T-helper 1 cell (primary cell): ENCODE measurements at places on chromosomes 12 and 14.
A peak's percentile ranks its signal among the peaks of the same experiment; 100 is the strongest.

- DNase-seq: no peak
These were observed 43.1 kb downstream of the SOX5 start for GRCh38 chr12:23906329-23906728.

DNA sequence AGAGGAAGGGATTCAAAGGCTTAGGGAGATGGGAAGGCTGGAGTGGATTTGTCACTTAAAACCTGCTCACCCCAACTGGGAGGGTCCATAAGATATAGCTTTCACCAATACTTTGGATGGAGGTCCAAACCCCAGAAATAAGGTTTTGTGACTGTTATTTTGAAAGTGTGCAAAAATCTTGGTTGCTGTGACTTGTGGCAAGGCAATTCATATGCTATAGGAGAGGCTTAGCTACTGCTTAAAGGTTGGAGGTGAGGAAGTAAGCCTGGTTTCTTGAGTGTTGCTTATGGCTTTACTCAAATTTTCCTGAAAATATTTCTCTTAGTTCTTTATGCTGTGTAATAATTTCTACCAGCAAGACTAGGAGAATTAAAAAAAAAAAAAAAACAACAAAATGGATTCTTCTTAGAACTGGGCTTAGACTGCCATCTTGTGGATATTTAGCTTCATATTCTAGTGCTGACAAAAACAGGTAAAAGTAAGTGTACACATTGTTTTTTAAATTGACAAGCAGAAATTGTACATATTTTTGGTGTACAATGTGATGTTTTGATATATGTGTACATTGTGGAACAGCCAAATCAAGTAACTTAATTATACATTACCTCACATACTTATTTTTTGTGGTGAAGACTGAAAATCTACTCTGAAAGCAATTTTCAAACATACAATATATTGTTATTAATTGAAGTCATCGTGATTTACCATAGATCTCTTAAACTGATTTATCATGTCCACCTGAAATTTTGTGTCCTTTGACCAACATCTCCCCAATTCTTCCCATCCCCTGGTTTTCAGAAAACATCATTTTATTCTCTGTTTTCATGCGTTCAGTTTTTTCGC lies 23.0 kb downstream of the PDE6H start:
- DNase-seq: no peak

DNA sequence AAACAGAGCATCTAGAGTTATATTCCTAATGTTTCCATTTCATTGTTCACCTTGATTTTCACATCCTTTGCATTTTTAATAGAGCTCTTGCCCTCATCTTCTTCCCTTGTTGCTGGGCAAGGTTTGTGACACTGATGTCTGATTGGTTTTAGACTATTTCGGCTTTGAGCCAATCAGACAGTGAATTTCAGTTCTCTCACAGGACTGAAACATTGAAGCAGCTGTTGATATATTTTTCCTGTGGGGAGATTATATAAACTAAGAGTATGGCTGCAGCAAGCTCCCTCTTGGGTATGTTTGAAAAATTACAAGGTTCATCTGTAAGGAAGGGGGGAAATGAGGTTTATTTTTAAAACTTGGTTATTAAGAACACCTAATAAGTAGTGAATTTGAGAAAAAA lies 51.2 kb downstream of the ATF7IP start:
- no peak for DNase-seq

DNA sequence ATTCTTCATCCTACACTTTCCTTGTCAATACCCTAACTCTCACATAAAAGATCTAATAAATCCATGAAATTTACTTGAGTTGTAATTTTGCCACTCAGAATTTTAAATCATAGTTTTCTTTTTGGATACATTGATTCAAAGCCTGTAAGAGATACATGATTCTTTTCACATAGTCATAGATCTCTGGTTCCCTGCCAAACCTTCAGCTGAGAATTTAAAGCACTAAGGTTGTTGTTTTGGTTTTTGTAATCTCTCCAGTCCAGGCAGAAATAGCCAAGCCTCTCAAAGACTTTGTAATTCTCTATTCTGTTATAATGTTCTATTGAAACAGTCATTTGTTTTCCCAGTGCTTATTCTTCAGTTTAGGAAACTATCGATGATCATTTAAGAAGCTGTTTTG lies 273.9 kb downstream of the TRHDE start:
- DNase-seq: no peak

- no peak for DNase-seq
These were observed 17.9 kb downstream of the TOGARAM1 start for GRCh38 chr14:44979740-44980356.

DNA sequence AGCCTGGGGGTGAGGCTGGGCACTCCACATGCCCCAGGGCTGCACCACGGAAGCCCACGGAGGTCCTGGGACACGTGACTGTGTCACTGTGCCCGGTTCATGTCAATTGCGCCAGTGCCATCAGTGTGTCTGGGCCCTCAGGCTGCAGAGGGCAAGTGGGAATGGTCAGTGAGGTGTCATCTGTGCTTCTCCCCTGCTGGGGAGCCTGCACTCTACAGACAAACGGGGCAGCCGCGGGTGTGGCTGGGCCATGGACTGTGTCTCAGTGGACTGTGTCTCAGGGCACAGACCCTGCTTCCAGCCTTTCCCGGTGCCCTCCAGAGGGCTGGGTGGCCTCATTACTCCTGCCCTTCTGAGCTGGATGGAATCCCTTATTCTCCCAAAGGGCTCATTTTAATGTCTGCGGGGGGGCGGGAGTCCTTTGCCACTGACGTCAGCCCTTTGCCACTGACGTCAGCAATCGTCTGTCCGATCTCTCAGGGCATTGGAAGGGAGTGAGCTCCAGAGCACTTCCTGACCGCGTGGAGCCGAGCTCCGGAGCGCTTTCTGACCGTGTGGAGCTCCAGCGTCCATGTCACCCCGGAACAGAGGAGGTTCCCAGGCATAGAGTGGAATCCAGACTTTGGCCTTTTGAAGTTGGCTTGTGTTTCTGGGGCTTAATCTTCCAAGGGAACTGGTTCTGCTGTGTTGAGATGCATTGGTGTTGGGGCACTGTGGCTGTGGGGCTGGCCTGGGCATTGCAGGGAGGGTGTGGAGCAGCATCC lies 72.4 kb downstream of the ADGRD1 start:
- DNase-seq: no peak

GRCh38 chr14:74459976-74460375 lies 33.1 kb downstream of the NPC2 start:
- no peak for DNase-seq

GRCh38 chr12:48002414-48002730 lies 1.9 kb downstream of the COL2A1 start:
- DNase-seq: no peak

DNA sequence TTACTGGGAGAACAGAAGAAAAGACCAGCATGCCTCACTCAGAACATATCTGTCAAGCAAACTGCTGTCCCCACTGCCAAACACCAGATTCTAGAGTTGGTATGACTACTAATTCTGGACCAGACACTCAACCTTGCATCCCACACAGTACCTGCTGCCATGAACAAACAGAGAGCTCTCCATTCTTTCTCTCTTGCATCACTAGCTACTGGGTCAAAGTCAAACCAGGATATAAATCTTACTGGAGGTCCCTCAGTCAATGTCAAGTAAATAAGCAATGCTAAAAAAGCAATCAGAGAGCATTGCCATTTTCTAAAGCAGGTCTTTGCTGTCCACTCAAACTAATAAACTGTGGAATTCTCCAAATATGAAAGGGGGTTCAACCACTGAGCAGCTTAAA lies 452.4 kb upstream of the SEL1L start:
- no peak for DNase-seq

DNA sequence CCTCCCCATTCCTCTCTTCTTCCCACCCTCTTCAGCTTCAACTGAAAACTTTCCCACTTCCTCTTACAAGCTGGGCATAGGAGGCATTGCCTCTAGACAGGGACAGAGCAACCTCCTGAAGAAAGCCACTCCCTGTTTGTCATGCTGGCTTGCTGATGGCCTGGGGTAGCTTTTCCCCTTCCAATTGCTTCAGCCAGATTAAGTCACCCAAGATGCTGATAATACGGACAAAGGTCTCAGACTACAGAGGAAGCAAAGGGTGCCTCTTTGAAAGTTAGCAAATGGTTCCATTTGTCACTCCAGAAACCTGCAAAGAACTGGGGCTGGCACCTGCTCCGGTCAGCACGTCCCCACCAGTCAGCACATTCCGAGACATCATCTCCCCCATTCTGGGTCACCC lies 6.0 kb downstream of the KRT2 start:
- DNase-seq: no peak

DNA sequence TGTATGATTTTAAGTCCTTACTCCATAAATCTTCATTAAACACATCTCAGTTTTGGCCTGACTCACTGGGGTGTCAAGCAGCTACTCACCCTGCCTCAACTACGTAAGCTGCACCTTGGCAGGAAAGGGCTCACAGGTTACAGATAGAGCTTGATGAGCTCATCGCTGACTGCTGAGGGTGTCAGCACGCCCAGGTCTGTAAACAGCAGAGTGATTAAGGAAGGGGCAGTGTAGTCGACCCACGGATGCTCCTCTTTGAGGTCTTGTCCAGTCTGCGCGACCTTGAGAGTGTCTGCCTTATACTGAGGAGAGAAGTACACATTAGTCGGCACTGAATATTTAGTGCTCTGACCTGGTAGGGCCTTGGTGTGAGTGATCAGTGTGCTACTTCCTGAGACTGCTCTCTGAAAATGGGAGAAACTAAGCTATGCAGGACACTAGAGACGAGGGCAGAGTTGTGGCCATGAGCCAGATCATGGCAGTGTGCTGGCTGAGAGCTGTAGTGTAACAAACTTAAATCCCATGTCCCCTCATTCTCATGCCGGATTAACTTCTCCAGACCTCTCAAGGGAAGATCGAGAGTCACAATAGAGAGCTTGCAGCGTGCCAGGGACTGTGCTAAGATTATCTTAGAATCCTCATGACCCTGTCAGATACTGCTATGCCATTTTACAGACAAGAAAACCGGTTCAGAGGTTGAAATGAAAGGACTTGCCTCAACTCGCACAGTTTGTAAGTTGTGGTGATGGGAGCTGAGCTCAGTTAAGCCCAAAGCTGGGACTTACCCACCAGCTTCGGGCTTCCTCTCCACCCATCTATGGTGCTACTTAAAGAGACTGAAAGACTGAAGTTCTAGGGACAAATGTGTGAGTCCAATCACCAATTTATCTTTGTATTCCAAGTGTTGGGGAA lies 11.6 kb downstream of the EIF2B1 start:
- no peak for DNase-seq

DNA sequence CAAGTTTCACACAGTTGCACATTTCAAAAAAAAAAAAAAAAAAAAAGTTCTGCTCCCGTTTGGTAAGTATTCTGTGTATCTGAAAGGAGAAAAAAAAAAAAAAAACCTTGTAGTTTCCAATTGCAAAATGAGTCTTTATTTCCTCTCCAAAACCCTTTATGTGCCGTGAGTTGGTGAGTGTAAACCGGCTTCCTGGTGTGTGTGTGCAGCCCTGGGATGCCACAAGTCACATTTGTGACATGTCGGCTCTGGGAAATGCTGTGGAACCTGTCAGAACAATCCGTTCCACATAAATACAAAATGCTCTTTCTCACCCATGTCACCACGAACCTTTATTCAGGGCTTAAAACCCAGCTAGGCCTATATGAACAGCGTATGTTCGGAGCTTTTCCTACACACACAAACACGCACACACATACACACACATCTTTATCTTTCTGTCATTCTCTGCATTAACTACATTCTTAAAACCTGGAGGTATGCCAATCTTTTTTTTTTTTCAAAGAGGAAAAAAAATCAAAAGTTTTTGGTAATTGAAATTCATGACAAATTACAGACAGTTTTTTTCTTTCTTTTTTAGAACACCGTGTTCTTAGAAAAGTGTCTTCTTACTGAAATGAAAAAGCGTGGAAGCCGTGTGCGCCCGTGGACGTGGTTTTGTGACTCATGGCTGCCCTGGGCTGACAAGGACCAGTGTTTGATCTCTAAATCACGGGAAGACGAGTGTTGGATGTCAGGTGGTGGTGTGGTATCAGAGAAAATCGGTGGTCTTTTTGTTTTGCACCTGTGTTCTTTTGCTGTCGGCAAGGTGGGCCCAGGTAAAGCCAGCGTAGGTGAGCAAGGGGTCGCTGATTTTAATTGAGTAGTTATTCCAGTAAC lies 612.0 kb downstream of the VRK1 start:
- DNase-seq: no peak

DNA sequence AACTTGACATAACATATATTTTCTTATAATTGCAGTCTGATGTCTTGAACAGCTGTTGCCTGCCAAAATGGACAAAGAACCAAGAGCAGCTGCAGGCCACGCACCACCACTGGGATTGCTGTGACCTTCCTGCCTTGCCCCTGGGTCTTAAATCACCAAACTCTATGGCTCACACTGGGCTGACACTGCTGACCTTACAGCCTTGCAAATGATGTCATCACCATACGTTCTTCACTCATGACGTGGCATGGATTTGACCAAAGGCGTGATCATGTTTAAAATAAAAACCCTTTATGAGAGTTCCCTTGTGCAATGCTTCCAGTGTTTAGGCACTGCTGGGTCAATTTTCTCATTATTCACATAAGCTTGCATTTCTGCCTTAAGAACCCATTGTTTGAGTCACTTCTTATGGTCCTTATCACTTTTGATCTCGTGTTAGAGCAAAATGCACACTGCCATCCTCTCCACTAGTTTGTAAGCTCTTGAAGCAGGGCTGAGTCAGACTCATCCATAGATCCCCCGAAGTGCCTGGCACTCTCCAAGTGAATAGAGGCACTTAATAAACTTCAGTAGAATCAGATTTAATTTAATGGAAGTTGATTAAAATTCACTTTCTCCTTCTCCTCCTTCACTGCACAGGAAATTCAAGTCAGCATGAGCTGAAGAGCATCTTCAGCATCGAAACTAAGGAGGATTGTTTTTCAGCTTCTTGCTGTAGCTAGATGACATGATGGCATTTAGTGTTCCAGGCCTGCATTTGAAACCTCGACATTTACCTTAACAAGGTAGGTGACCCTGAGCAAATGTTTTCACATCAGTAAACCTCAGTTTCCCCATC lies 132.4 kb upstream of the PZP start:
- no peak for DNase-seq

- DNase-seq: peak; percentile 82
These were observed 729 bp downstream of the OSBPL8 start for GRCh38 chr12:76558684-76559399.

GRCh38 chr12:91404441-91404840 lies 221.8 kb upstream of the DCN start:
- DNase-seq: no peak

GRCh38 chr12:52442600-52443061 lies 8.5 kb upstream of the KRT75 start:
- DNase-seq: no peak

- DNase-seq: no peak
These were observed 140.7 kb upstream of the PWP1 start for GRCh38 chr12:107544937-107545336.

DNA sequence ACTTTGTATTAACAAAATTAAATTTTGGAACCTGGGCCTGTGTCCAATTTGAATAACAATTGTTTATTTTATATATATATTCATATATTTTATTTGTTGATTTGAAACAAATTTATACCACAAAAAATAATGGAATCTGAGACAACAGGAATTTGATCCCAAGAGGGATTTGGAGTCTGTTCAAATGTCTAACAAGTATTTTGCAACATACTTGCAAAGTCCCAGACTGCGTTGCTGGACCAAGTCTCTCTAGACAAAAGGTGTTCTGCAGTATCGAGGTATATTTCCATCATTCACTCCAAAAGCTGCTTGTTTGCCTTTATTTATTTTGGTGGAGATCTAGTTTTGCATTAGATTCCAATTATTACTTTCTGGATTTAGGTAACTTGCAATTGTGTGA lies 68.7 kb upstream of the PTPRR start:
- no peak for DNase-seq

GRCh38 chr14:35212471-35213142 lies 79.6 kb upstream of the PSMA6 start:
- no peak for DNase-seq
